CD4-positive, alpha-beta T cell treated with Interferon gamma for 1 hour (primary cell): ENCODE measurements at places on chromosomes 6 and 20.

DNA sequence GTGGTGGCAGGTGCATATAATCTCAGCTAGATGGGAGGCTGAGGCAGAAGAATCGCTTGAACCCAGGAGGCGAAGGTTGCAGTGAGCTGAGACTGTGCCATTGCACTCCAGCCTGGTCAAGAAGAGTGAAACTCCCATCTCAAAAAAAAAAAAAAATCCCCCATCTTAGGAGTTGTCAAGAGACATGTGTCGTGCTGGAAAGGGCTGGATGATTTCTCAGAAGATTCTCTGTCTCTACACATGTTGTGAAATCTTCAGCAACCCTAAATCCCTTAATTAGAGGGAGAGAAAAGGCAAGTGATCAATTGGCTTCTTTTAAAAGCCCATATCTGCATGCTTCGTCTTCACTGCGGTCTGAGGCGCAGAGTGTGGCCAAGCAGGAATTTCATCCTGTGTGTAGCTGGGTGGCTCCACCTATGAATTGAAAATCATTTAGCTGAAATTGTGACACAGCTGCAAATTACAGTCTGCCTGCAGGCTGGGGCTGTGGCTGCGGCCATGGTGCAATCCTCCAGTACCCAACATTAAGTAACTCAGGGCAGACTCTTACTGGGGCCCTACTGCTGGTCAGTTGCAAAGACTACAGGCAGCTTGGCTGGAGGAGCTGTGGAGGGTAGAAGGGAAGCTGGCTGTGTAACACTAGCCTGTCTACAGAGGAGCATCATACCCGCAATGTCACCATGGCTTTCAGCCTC, 3.2 kb upstream of the TGM3 start:
- peak; percentile 75 for DNase-seq

GRCh38 chr6:4981761-4982160, 22.1 kb downstream of the RPP40 start:
- DNase-seq = no peak

GRCh38 chr6:1191141-1191630, 120.7 kb upstream of the FOXQ1 start:
- DNase-seq = no peak

- DNase-seq = no peak
Measured at GRCh38 chr20:25389401-25389857, 1.2 kb downstream of the ABHD12 start.

GRCh38 chr6:137488150-137489045, 5.8 kb downstream of the OLIG3 start:
- DNase-seq = no peak

DNA sequence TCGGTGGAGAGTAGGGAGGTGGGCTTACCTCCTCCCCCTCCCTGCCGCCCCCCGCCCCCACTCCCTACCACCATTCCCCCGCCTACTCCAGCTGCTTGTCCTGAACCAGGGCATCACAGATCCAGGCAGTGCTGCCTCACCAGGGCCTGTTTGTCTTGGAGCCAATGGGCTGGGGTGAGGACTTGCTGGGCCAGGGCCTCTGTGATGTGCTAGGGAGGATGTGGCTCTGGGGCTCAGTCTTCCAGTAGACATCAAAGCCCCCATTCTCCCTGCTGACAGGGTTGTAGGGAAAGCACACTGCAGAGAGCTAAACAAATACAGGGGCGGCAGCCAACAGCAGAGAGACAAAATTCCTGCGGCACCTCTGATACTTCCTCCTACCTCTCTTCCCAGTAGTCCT, 48.2 kb upstream of the NXT1 start:
- no peak for DNase-seq

DNA sequence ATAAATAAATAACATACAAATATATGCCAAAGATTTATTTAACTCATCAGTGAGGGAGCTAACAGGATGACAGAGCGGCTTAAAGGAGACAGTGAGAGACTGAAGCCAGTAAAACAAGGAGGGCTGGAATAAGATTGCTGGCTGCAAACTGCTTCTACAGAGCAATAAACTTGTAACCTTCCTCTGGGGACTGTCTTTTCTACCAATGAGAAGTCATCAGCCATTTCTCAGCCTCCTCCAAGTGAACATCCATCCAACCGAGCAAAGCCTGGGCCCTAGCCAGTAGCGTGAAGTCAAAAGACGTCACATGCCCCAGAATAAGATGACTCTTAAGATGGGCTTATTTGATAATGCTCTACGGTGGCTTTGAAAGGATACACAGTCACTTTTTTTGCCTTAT, 42.5 kb downstream of the CPXM1 start:
- DNase-seq = no peak

GRCh38 chr6:148830614-148831013, 83.8 kb downstream of the UST start:
- DNase-seq = no peak
